ENCODE measurements at places on chromosomes 2 and 18.

DNA sequence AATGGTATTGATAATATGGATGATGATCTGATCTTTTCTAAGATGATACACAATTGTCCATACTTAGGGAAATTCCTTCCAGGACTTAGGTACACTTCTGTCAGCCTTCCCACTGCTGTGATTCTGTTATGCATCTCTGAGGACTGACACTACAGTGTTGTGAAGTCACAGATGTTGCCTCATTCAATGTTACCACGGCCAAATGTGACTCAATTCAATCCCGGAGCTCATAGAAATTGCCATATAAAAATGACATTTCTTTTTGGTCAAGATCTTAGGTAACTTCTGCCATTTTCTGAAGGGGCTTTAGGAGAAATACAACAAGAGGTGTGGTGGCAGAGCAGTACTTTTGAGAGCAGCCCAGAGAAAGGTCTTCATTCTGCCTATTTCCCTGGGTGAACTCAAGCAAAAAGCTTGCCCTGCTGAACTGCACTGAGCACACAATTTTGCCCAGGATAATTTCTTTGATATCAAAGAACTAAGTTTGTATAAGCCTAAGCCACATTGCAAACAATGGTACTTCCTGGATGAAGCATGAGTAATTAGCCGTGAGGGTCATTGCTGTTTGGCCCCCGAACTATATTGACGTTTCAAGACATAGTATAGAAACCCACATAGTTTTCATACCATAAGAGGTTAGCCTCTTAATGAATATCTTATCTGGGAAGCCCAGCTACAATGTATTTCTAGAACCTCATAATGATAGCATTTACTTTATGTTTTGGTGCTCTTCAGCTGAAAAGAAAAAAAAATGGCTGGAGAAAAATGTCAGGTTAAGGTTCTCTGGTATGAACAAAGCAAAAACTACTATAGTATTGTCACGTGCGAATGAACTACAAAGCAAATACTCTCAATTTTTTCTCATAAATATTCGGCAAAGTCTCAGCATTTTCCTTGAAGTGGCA, 437.4 kb downstream of the MEIS1 start:
- DNase-seq, result no peak

DNA sequence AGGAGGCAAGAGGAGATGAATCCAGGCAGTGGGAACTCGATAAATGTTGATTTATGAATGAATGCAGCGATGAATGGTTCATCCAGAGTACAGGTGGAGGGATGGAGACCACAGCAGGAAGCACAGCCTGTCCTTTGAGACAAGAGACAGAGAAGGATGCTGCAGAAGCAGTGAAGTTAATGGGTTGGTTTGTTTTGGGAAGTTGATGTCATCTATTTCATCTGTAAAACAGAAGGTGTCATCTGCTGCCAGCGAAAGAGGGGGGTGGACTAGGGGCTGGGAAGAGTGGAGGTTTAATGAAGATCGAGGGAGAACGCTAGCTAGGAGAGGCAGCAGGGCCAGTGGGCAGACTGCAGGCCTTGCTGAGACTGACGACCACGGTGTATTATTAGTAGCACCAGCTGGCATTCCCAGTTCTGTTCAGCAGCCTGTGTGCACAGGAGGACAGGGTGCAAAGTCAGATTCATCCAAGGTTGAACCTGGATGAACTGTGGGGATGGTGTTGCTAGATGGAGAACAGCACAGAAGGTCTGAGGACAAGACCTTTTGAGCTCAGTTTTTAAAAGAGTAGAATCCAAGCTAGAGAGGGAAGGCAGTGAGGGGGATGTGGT, 120.3 kb upstream of the CAPN13 start:
- no peak for DNase-seq

GRCh38 chr2:170236680-170237047, 58.7 kb downstream of the MYO3B start:
- no peak for DNase-seq

- DNase-seq, result no peak
These were observed 638 bp upstream of the IRS1 start for GRCh38 chr2:226799976-226800940.

DNA sequence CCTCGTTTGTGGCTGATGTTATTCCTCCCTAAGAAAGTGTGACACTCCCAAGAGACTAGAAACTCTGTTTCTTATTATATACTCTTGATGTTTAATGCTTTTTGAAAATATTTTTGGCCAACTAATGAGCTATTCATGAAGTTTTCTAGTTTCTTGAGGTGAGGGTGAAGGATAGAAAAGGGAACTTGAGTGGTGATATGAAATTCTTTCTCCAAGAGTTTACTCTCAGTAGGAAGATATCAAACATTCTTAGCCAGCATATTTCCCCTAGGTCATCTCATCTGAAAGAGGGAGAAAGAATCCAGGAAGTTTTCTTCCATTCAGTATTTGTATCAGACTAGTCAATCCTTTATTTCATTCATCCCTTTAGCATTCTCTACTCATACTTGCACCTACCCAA, 95.7 kb downstream of the MAP3K20 start:
- DNase-seq, result no peak

GRCh38 chr2:165868211-165868610, 74.2 kb upstream of the GALNT3 start:
- no peak for DNase-seq

- peak; percentile 49 for DNase-seq
These were observed 300.9 kb downstream of the PHLPP1 start for GRCh38 chr18:63016270-63016669.

DNA sequence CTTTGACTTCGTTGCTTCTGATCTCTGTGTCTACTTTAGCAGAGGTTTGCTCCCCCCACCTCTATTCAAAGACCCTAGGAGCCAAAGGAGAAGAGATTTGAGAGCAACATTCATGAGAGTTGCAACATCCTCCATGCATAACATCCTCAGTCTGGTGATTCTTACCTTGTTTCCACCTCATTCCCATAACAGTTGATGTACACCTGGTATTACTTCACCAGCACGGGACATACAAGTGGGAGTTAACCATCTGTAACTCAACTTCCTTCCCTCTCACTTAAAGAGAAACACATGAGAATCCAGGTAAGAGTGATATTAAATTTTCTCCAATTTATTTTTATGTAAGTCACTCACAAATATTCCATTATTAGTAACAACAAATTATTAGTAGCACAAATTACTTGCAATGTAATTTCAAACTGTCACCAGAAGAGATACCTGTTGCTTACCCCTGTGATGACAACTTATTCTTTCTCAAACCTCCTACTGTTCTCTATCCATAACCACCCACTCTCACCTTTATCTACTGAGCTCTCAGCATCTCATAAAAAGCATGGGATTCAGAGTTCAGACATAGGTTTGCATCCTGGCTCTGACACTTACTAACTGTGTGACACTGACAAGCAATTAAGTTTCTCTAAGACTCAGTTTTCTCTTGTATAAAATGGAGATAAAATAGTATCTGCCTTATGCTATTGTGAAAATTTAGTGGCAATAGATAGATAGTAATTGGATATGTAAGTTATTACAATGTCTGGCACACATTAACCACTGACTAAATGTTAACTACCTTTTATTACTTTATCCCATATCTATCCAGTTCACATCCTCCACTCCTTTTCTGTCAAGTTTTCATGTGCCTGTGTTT, 184.6 kb upstream of the SRD5A2 start:
- no peak for DNase-seq

DNA sequence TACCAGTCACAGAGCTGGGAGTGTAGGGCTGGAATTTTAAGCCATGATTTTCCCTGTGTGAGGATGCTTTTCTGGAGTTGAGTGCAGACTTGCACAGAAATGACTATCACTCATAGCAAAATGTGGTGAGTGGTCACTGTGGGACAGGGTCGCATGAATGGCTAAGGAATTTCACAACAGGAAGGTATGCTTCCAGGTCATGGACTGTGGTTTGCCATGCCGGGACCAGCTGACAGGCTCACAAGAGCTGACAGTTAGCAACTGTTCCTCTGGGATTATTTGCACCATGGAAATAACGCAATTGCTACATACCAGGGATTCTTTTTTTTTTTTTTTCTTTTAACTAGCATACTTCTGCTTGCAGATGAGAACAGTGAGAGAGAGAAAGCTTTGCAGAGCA, 3.8 kb upstream of the UXS1 start:
- no peak for DNase-seq

DNA sequence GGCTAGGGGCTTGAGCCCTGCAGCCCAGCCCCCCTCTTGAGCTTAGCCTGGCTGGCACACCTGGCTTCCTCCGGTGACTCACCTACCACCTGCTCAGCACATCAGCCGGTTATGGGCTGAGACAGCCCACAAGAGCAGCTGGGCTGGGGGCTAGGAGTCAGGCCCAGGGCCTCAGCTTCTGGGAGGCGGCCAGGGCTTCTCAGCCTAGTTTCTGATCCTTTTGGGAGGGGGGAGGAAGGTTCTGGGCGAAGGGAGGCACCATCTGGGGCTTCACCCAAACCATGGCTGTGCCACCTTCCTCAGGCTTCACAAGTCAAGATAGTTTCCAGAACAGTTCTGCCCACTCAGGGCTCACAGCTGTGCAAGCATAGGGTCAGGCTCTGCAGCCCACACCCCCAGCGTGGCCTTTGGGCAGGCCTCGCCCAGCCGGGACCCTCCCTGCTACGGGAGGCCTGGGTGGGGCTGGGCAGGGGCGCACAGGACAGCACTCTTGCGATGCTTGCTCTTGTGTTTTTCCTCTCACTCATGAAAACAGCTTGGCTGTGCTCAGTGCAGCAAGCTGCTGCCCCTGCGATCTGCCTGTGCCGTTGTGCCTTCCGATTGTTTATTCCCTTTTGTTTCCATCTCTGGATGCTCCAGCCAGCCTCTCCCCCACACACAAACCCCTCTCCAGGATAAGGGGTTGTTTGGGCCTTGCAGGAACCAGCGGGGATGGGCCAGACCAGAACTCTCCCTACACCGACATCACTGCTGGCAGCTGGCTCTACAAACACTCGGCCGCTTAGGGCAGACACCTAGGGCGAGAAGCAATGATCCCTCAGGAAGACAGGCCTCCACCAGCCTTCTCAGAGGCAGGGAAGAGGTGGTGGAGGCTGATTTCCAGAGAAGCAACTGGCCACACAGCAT, 26.1 kb upstream of the SEMA4C start:
- DNase-seq, result peak; percentile 51

DNA sequence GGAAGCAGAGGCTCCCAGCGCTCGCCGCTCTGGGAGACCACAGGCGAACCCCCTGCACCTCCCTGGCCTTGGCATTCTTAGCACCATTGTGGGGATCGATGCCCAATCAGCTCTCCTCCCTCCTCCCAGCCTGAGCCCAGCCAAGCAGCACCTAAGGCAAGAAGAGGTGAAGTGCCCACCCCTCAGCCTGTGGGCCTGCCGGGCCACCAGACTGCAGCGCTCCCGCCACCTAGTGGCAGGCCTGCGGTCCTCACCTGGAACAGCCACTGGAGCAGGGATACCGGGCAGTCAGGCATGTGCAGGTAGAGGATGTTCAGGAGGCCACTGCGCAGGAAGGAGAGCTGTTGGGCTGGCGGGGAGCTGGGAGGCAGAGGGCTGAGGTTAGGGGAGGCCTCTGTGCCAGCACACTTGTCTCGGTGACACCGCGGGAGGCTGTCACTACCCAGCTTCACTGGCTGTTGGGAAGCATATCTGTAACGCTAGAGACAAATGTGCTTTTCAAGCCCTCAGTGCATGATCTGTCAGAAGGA, 35.2 kb downstream of the FAM178B start:
- peak; percentile 84 for DNase-seq

DNA sequence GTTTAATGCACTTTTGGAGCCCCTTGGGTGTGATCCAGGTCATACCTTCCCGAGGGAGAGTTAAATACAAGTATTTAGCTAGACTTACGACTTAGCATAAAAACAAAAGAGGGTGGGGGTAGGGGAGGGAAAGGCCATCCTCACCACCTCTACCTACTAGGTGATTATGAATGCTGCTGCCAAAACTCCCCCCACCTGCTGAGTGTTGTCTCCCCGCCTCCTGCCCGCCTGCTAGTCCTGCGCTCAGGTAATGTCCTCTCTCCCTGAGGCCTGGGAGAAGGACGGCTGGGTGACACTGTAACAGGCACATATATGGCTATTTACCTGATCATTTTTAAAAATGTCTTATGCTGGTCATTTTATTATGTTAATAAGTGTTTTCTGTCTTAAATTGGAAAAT, 3.0 kb upstream of the NCKAP5 start:
- DNase-seq, result no peak

DNA sequence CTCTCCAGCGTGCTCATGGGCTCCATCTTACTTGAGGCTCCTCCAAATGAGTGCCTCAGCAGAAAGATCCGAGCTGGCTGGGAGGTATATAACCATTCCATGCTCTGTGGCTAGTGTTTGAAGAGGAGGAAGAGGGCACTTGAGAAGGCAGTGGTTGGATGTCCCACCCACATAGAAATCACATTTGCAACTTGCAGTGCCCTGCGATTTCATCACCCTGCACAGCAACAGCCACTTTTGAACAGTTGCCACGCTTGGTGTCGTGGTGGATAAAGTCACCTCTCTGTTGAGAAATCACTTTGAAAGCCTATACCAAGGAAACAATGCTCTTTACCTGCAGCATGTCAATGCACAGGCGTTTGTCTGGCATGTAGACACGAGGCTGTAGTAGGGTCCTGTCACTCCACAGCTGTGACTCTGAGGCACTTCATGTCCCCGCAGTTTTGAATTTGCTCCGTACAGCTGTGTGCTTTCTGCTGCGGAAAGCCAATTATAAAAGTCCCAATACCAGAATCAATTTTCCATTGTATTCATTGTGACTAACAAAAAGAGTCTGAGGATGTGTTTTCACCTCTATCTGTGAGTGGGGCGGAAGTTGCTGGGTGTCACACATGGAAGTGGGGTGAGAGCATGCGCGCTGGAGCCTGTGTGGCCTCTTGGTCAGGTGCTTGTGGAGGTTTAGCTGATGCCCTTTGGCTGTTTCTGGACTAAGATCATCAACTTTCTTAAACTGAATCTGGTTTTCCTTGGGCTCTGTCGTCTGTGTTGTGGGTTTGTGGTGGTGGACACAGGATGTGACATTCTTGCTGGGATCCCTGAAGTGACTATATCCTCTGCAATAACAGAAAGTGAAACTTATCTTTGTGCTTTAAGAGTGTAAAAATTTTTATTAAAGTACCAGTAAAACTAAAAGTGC, 2.8 kb downstream of the CNDP2 start:
- DNase-seq, result peak; percentile 79

Data from CD4-positive, alpha-beta T cell treated with Interleukin-6 at 100 ng/mL for 8 hours (primary cell).